Motor neuron (in vitro differentiated cells): ENCODE measurements at places on chromosomes 3 and 15. TPM values are rescaled to one million over a fixed set of nuclear protein-coding genes. Genes with fewer than 3 reads are reported as not detected.

MYD88 gene
- 3.2 and 4.0 TPM in 2 replicates for total RNA-seq

GOLGA6A gene
- total RNA-seq = 0.26 and 0.52 TPM in 2 replicates

C3orf70 gene
- 1.7 and 2.1 TPM in 2 replicates for total RNA-seq

ALDH1L1 gene
- total RNA-seq = 0.27 and 2.5 TPM in 2 replicates

XCR1 gene
- total RNA-seq = 0.22 and 0.31 TPM in 2 replicates

CASR gene
- total RNA-seq = 0.17 and 0.32 TPM in 2 replicates

ANKRD28 gene
- total RNA-seq = 17.9 and 22.7 TPM in 2 replicates

BCL2A1 gene
- total RNA-seq = not detected in 2 replicates

CSPG4 gene
- total RNA-seq = 0.05 and 0.13 TPM in 2 replicates

ALS2CL gene
- total RNA-seq = 0.41 and 0.79 TPM in 2 replicates

SRP14 gene
- 362 and 380 TPM in 2 replicates for total RNA-seq

CIB2 gene
- 2.3 and 2.6 TPM in 2 replicates for total RNA-seq

GLCE gene
- total RNA-seq = 19.2 and 20.0 TPM in 2 replicates

EPM2AIP1 gene
- total RNA-seq = 21.8 and 31.2 TPM in 2 replicates

CDV3 gene
- total RNA-seq = 173 and 178 TPM in 2 replicates

OR5K2 gene
- total RNA-seq = not detected in 2 replicates

LRRC2 gene
- total RNA-seq = 3.7 and 3.9 TPM in 2 replicates

TIMP4 gene
- 1.4 and 2.0 TPM in 2 replicates for total RNA-seq

PLA2G4F gene
- 0.19 TPM in 1 of 2 replicates, not detected in the other for total RNA-seq

PLA2G4D gene
- total RNA-seq = 0.31 TPM in 1 of 2 replicates, not detected in the other

HIGD2B gene
- 0.66 and 0.68 TPM in 2 replicates for total RNA-seq

MYRIP gene
- total RNA-seq = 6.4 and 10.2 TPM in 2 replicates

CHST13 gene
- total RNA-seq = 1.1 and 1.6 TPM in 2 replicates

UBAP1L gene
- total RNA-seq = 4.7 and 5.2 TPM in 2 replicates

MKRN3 gene
- 33.3 and 37.0 TPM in 2 replicates for total RNA-seq

ADAMTS7 gene
- 8.7 and 9.6 TPM in 2 replicates for total RNA-seq

CCDC33 gene
- total RNA-seq = 18.3 and 19.8 TPM in 2 replicates

PLSCR2 gene
- total RNA-seq = not detected in 2 replicates

LYZL4 gene
- total RNA-seq = 0.47 TPM in 1 of 2 replicates, not detected in the other

ALPK3 gene
- 0.61 and 1.8 TPM in 2 replicates for total RNA-seq

CEP97 gene
- 23.0 and 23.9 TPM in 2 replicates for total RNA-seq

TMEM40 gene
- 1.2 and 2.2 TPM in 2 replicates for total RNA-seq

PPP4R2 gene
- 54.1 and 57.7 TPM in 2 replicates for total RNA-seq

GABRA5 gene
- 4.9 and 6.3 TPM in 2 replicates for total RNA-seq

OSBPL10 gene
- 35.0 and 42.7 TPM in 2 replicates for total RNA-seq

TFG gene
- 75.4 and 83.6 TPM in 2 replicates for total RNA-seq

LMOD3 gene
- total RNA-seq = 0.15 and 0.29 TPM in 2 replicates

PLA2G4B gene
- total RNA-seq = 3.7 and 4.8 TPM in 2 replicates

IDH3A gene
- 32.3 and 38.4 TPM in 2 replicates for total RNA-seq

CCDC71 gene
- total RNA-seq = 24.7 and 26.3 TPM in 2 replicates

ISL2 gene
- total RNA-seq = 0.49 and 0.56 TPM in 2 replicates

TXNRD3 gene
- total RNA-seq = 4.0 and 5.9 TPM in 2 replicates
